Skin of body (tissue), 3 donors: ENCODE measurements at places on chromosomes 16 and 17. TPM values are rescaled to one million over a fixed set of nuclear protein-coding genes. Genes with fewer than 3 reads are reported as not detected.

The SDR42E1 gene
- total RNA-seq, result 7.2 TPM

The INCA1 gene
- total RNA-seq, result 0.20 TPM

The GP1BA gene
- total RNA-seq, result 0.10 TPM

The CCNF gene
- total RNA-seq, result 7.8 TPM
